ENCODE measurements at places on chromosomes 4 and X.

GRCh38 chr4:137361756-137362470 lies 170.4 kb downstream of the PCDH18 start:
- DNase-seq, result no peak

DNA sequence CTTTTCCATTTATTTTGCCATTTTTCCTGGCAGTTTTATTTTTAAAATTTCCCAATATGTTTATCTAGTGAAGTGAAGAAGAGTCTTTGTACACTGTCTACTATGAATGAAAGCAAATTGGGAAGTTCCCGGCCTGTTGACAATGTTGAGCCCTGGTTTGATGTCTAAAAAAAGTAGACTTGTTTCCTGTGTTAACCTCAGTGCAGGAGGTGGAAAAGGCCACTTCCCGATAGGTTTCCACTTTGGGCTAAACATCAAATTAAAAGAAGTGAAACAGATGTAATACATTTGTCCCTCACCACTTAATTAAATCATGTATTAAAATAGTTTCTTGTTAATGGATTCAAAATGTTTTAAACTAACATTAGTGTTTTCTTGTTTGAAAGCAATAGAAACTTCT lies 30.0 kb downstream of the BBS12 start:
- no peak for DNase-seq

DNA sequence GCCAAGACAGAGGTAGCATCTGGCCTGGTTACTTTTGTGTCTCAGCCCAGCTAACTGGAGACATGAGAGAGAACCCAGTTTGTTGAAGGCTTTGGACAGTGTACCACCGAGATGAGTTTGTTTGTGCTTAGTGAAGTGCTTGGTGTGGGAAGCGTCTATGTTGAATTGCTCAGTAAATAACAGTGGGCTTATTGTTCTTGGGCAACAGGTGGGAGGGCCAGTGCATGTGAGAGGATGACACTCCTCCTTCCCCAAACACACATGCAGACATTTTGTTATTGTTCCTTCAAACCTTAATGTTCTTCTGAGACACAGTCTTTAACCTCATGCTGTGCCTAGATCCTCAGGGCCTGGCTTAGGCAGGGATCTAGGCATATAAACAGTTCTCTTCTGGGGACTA lies 39.7 kb downstream of the MSN start:
- no peak for DNase-seq

GRCh38 chrX:6770936-6771335 lies 236.0 kb upstream of the VCX3A start:
- no peak for DNase-seq

- no peak for DNase-seq
Measured at GRCh38 chr4:33931026-33931425, 2313.3 kb downstream of the ARAP2 start.

- DNase-seq, result no peak
Measured at GRCh38 chrX:48083706-48084105, 12.3 kb upstream of the ZNF630 start.

- DNase-seq, result no peak
Measured at GRCh38 chr4:10701702-10702460, 17.3 kb upstream of the CLNK start.

Data from GM06990 (cell line).